ENCODE measurements at places on chromosomes 12 and 14. TPM values are rescaled to one million over a fixed set of nuclear protein-coding genes. Genes with fewer than 3 reads are reported as not detected.

C12orf54 gene
- not detected for total RNA-seq

VPS29 gene
- 110 TPM for total RNA-seq

GRCh38 chr12:39331539-39332261 lies 111.2 kb downstream of the KIF21A start:
- no peak for DNase-seq

DNA sequence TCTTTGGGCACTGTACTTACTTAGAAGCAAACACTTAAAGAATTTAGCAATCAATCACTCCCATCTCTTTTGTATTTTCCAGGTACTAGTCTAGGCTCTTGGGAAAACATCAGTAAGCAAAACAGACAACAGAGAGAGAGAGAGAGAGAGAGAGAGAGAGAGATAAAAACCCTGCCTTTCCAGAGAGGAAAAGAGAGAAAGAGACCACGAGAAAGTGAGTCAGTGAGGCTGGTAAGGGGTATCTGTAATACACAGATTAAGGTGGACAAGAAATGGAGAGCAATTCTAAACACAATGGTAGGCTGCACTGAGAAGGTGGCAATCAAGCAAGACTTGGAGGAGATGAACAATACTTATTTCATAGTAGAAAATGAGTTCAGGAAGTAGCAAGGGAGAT lies 119.9 kb upstream of the OVCH1 start:
- no peak for DNase-seq

DNA sequence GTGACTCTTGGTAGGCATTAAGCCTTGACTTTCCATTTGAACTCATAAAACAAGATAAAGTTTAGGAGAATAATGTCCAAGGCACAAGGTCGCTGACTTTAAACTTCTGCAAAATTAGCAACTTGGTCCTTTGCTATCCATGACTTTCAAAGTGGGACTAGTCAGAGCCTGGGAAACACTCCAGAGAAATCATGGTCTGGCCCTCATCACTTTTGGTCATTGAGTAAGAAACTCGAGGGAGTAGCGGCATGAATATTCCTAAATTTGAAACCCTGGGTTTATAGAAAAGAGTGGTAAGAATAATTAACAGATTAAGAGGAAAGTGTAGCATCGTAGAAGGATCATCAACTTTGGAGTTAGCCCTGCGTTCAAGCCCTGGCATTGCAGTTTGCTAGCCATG lies 16.9 kb upstream of the APPL2 start:
- no peak for DNase-seq
